Suppressor macrophage (primary cell): ENCODE measurements at places on chromosomes 3 and 15.
A peak's percentile ranks its signal among the peaks of the same experiment; 100 is the strongest.

DNA sequence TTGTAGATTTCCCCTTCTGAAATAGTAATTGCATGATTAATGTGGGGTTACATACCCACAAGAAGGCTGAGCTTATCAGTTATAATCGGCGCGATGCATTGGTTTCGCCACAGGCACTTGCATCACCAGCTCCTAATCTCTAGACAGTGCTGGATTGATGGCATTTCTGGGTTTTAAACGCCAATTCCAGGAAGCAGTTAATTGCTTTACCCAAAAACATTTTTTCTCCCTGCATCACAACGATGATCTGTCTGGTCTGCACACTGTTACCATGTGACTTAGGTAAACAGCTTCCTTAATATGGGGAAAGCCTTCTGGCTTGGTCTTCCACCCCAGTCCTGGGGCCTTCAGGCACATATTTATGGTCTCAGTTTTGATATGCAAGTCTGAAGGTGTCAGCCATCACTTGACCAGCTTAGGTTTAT, 70.0 kb upstream of the HEG1 start:
- no peak for DNase-seq

GRCh38 chr3:15271785-15272381, 60.5 kb downstream of the SH3BP5 start:
- peak; percentile 95 for DNase-seq

DNA sequence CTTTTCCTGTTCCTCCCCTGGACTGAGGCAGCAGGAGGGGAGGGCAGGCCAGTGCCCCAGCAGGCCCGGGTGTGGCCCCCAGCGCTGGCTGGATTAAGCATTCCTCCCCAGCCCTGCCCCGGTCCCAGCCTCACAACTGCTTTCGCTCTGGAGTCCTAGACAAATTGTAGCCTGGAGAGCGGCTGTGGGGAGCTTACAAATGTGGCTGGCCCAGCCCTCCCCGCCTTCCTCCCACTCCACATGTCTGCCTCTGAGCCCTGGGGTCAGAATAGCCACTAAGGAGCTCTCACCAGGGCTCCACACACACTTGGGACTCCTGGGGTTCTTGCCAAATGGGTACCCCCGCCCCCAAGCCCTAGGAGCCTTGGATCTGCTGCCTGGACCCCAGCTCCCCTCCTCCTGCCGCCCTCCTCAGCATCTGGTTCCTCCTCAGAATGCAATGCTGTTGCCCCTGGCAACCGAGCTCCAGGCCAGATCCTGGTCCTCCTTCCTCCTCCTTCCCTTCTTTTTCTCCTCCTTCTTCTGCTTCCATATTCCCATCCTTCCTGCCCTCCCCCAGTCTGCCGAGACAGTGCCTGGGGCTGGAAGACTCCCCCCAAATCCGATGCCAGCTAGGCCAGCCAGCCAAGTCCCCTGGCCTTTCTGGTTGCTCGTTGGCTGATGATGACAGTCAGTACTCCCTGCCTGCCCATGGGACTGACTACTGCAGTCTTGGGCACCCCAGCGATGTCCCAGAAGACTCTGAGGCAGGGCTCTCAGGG, 91.1 kb downstream of the LINGO1 start:
- no peak for DNase-seq

GRCh38 chr3:58470363-58471024, 21.4 kb upstream of the KCTD6 start:
- DNase-seq: no peak

DNA sequence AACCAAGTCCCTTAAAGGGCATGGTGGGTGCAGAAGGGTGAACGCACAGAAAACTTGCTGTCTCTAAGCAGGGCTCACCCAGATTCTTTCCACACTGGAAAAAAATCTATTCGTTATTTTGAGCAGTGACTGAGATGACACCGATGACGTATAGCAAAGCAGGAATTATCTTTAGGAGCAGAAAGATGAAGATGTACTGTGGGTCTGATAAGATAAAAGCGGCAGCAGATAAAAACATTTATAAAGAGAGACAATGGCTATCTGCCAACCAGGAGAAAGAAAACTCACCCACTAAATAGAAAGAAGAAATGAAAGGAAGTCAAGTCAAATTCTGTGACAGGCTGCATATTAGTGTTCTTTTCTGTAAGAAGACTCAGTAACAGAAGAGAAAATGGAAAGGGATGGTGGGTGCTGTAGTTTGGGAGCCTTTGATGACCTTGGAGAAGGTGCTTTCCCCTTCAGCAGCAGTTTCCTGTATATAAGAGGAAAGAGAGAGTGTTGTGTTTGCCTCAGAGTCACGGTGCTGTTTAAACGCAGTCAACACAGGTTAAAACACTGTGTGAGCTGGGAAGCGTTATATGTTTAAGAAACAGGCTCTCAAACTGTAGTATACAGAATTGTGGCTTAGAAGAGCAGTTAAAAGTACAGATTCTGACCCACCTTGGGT, 111.6 kb downstream of the AQP9 start:
- DNase-seq: peak; percentile 26

DNA sequence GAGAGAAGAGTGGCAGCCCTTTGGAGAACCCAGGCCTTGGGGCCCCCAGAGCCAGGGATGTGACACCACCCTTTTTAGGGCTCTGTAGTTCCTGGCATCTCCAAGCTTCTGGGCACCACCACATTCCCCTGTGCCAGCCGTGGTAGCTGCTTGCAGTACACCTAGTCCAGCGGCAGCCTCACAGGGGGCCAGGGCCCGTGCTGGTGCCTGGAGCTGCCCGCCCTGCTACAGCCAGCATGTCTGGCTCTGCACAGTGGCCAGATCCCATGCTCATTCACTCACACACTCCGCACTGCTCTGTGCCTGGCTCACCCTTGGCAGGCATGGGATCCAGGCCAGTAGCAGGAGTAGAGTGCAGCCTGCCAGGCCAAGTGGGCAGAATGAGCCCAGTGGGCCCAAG, 351.6 kb upstream of the TMCO5A start:
- no peak for DNase-seq

DNA sequence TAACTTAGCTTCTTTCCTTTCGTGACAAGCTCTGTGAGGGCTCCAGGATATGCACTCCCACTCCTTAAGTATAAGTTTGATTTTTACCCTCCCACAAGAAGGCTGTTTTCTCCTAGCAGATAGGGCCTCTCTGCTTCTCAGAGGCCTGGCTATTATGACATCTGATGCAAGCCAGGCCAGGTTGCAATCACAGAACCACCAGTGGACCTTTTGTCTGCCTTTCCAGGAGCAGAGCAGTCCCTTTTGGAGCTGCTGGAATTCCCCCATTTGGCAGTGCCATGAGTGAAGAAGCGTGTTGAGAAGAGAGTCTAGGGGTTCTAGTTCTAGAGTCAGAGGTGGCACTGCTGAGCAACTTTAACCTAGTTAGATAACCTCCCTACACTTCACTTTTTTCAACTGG, 1004.3 kb upstream of the SEMA6D start:
- no peak for DNase-seq

DNA sequence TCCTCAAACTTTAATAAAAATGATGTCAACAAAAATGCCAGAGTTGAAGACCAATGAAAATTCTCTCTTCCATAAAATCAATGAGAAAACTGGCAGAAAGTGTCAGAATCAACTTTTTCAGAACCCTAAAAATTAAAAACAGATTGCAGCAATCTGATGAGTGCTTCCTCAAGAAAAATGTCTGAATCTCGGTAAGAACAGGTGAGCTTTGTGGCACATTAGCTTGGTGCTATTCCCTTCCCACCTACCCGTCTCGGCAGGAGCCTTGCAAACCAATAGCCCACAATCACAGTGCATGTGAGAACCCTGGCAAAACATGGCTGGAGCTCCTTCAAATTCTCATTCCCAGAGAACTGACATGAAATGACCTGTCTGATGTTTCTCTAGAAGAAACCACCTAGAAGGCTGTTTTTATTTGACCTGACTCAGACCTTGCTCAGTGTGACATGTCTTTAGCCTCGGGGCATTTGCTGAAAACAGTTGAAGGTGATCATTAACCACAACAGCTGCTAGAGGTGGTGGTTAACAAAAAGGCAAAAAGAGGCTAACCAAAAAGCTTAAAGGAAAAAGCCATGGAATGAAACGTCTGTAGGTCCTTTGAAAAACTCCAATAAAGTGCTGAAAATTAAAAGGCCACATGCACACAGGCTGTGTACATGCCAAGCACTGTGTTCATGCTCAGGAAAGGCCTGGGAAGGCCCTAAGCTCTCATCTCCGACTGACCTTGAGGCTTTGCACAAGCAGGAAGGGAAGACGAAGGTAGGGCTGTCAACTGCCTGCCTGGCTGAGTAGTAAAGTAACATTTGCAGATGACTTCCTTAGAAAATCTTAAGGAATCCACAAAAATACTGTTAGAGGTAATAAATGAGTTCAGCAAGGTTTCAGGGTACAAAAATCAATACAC, 253.0 kb upstream of the NSMCE3 start:
- no peak for DNase-seq

- DNase-seq: no peak
Observed at GRCh38 chr3:32719931-32720330, 34.9 kb downstream of the CNOT10 start.

GRCh38 chr3:130907966-130908365, 14.1 kb downstream of the ATP2C1 start:
- no peak for DNase-seq
